ENCODE measurements at places on chromosomes 7 and 10.

GRCh38 chr10:59465088-59465487 is 102.7 kb upstream of the FAM13C start:
- DNase-seq, result no peak

- DNase-seq, result no peak
Measured at GRCh38 chr10:30500963-30501504, 67.0 kb downstream of the MAP3K8 start.

DNA sequence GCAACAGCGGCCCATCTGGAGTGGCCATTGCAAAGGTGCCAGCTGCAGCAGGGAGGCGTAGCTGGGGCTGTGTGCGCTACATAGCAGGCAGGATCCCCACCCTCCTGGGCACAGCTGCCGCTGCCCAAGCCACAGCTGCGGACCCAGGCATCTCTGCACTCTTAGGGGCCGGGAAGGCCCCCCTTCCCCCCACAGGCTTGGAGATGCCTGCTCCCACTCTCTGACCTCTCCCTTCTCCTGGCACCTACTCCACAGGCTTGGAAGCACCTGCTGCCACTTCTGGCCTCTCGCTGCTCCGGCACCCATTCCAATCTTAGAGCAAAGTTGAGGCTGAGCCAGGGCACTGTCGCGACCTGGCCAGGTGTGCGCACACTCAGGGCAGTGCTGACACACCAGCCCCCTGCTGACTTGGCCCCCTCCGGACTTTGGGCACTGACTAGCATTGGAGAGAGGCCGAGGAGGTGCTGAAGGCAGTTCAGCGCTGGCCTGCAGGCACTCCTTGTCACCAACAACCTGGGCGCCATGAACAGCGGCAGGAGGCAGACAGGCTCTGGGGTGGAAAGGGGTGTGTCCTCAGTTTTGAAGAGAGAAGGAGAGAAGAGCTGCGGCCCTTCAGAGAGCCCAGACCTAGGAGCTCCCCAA is 18.4 kb downstream of the RBM48 start:
- DNase-seq, result no peak

GRCh38 chr10:48982584-48982983 is 42.9 kb upstream of the LRRC18 start:
- DNase-seq, result no peak
